Activated CD4-positive, alpha-beta T cell treated with anti-CD3 and anti-CD28 coated beads, Interleukin-2, amount 50 U/mL, for 16 hours (primary cell): ENCODE measurements at places on chromosomes 2 and 18.

GRCh38 chr2:202317080-202317857 lies 51.7 kb downstream of the NOP58 start:
- no peak for DNase-seq

GRCh38 chr2:183123959-183124221 lies 353 bp upstream of the NUP35 start:
- no peak for DNase-seq

DNA sequence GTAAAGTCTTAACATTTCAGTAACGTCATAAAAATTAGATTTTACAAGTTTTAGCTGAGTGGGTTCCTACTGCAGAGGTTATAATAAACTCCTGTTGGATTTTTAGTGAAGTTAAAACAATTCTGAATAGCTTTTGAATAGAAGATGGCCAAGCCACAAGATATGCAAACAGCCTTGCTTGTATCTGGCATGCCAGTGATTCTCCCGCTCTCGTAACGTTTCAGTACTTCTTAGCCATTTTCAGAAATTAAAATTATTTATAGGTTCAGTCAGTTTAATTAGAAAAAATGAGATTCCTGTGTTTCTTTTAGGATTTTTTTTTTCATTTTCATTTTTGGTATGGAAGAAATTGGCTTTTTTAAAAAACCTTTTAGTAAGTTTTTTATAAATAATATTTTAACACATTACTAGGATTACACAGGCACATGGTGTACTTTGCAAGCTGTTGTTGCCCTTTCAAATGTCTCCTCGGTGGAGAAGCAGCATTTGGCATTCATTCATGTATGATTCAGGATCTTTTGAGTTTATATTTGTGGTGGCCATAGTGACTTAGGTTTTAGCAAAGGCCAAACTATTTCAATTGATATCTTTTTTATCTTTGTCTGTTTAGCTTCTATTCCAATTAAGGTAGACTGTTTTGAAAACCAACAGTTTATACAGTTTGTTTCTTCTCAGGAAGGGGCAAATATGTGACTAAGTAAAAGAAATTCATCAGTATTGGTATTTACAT lies 30.6 kb upstream of the RND3 start:
- DNase-seq, result no peak

GRCh38 chr2:233084488-233084887 lies 24.3 kb downstream of the INPP5D start:
- DNase-seq, result peak; percentile 92

GRCh38 chr2:132909427-132909826 lies 239.4 kb upstream of the LYPD1 start:
- no peak for DNase-seq

DNA sequence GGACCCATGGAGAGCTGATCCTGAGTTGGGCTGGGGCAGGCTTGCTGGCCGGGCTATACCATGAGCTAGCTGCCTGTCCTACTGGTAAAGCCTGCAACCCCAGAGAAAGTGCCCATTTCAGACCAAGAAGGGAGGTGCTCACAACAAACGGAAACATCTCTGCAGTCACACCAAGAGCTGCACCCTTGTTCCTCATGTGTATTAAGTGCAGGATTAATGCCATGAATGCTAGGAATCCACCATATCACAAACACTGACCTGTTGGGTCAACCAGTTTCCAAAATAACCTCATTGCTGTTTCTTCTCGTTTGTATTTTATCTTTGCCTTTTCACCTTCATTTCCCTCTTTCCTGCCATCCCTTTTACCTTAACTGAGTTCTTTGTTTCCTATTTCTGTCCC lies 69.9 kb downstream of the AFF3 start:
- no peak for DNase-seq

GRCh38 chr2:39232141-39232540 lies 11.6 kb downstream of the CDKL4 start:
- DNase-seq, result no peak

DNA sequence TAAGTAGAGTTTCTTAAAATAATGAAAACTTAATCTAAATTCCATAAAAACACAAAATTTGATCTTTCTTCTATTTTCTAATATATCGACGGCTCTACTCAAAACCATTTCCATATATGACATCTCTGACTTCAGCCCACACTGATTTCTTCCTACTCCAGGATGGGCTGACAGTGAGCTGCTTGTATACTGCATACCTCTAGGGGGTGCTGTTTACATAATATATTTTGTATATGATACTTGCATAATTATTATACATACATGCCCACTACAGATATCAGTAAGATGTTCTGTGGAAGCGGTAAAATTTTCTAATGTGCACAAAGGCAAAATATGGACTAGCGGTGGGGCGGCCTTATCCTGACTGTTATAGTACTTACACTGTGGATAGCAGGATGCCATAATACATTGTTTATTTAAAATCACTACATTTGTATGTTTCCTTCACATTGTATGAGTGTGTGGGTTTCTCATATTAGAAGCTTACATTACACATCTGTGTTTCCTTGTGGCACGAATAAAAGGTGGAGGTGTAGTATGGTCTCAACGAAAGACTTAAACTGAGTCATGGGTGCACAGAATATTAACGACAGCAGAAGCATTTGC lies 66.1 kb upstream of the NXPH2 start:
- peak; percentile 52 for DNase-seq

- DNase-seq, result no peak
Observed at GRCh38 chr2:44793322-44793870, 148.1 kb upstream of the SIX3 start.

DNA sequence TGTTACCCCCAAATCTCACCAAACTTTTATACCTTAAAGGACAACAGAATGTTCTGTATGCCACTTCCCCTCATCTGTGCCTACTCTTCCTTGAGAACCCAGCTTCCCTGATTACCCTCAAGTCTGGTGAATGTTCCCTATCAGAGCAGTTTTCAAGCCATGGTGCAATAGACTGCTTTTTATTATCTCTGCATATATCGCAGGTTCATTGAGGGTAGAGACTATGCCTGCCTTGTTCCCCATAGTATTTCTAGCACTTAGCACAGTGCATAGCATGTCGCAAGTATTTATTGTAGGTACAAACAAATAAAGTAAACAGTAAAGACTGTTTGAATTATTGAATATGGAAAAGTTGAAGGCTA lies 146.6 kb downstream of the HAUS1 start:
- DNase-seq, result no peak

GRCh38 chr2:238228700-238229099 lies 11.1 kb downstream of the HES6 start:
- no peak for DNase-seq

- no peak for DNase-seq
Observed at GRCh38 chr18:2302012-2302411, 269.3 kb downstream of the METTL4 start.

DNA sequence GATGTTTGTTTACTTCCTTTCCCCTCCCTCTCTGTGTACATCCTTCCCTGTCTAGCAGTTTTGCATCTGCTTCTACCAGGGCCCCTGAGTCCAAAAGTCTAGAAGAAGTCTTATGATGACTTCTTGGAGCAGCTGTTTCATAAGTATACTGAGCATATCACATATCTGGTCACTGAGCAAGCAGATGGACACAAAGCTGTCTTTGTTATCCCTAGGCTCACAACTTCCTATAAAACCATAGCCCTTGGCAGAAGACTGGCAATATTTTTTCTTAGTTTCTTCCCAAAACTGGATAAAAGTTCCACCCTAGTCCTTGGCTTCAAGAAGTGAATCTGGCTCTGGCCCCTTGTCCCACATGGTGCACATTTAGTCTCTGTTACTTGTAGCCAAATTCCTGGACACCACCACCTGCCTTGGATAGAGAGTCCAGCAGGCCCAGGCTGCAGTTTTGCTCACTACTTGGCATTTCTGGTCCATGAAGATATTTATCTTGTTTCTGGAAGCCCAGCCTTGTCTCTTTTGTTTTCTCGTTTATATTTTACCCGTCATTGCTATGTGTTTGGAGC lies 22.5 kb downstream of the THOC1 start:
- DNase-seq, result no peak

GRCh38 chr18:50313031-50313607 lies 25.6 kb upstream of the CXXC1 start:
- DNase-seq, result no peak

- DNase-seq, result no peak
Observed at GRCh38 chr2:149487189-149487588, 100.4 kb downstream of the MMADHC start.

DNA sequence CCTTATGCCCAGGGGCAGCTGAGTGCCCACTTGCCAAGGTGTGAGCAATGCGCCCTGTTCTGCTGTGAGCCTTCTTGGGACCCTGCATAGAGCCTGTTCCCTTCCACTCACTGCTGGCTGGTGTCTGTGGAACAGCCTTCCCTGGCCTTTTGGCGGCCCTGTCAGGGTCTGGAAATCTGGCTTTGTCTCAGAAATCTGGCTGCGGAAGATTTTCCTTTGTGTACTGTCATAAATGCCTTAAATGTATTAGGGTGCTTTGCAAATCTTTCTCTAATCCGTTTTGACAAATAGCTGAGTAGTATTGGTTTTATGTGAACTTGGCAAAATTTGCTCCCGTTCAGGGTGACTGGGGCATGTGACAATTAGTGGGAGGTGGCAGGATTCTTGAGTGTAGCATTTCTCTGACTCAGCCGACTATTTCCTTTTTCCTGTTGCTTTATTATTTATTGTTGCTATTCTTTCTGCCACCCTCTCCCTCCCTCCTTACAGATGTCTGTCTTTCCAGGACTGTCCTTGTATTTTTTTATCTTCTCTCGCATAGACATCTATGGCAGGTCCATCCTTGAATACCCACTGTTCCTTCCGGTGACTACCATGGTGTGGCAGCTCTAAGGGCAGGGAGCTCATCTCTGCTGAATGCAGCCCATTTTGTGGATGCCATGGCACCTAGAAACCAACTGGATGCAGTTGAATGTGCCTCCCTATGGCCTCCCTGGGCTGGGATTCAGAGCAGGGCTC lies 41.8 kb downstream of the LDLRAD4 start:
- no peak for DNase-seq

GRCh38 chr2:81324046-81324445 lies 1019.5 kb upstream of the LRRTM1 start:
- DNase-seq, result no peak

GRCh38 chr2:196783431-196784094 lies 15.9 kb downstream of the GTF3C3 start:
- peak; percentile 48 for DNase-seq

- no peak for DNase-seq
Observed at GRCh38 chr18:4455113-4455811, at the start of gene DLGAP1. Gene DLGAP1, minus strand, starts transcription at chr18:4455307.

GRCh38 chr2:112623913-112624777 lies 21.6 kb upstream of the SLC20A1 start:
- peak; percentile 83 for DNase-seq

DNA sequence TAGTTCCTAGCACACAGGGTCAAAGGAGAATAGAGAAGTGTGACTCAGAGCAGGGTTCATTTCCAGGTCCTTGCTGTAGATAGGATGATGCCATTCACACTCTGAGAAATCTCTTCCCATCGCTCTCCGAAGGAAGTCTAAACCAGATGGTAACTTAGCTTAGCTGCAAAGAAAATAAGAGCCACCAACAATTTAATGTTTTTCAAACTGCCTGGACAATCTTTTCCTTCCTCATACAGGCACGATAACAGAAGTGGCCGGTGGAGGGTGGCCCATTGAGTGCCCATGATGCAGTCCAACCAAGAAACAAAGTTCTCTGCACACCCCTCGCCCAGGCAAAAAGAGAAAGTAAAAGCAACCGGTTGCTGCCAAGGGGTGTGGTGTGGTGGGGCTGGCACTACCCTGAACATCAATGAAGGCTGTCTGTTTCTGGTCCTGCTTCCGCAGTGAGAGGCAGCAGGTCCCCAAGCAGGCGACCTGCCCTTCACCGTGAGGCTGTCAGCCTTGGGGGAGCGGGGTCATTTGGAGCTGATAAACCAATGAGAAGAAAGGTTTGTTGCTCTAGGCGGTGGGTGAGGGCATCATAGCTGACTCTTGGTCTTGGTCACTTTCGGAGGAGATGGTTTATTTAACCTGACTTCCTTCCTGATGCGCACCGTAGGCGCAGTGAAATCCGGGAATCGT lies 105.6 kb upstream of the CD302 start:
- peak; percentile 76 for DNase-seq

GRCh38 chr2:190404487-190404886 lies 3.7 kb upstream of the MFSD6 start:
- DNase-seq, result peak; percentile 55

DNA sequence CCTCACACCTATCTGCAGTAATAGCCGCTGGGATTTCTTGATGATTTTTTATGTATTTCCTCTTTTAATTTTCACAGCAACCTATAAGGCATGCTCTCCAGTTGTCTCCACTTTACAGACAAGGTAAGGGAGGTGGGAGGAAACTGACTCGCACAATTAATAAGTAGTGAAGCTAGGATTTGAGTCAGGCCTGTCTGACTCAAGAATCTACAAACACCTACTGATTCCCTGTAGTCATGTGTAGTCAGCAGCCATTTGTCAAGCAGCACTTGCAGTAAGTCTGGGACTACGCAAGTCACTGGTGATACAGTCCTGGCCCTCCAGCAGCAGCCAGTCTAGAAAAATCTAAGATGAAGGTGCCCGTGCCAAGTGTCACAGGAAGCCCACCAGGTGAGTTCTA lies 193.6 kb upstream of the PKDCC start:
- DNase-seq, result peak; percentile 6

DNA sequence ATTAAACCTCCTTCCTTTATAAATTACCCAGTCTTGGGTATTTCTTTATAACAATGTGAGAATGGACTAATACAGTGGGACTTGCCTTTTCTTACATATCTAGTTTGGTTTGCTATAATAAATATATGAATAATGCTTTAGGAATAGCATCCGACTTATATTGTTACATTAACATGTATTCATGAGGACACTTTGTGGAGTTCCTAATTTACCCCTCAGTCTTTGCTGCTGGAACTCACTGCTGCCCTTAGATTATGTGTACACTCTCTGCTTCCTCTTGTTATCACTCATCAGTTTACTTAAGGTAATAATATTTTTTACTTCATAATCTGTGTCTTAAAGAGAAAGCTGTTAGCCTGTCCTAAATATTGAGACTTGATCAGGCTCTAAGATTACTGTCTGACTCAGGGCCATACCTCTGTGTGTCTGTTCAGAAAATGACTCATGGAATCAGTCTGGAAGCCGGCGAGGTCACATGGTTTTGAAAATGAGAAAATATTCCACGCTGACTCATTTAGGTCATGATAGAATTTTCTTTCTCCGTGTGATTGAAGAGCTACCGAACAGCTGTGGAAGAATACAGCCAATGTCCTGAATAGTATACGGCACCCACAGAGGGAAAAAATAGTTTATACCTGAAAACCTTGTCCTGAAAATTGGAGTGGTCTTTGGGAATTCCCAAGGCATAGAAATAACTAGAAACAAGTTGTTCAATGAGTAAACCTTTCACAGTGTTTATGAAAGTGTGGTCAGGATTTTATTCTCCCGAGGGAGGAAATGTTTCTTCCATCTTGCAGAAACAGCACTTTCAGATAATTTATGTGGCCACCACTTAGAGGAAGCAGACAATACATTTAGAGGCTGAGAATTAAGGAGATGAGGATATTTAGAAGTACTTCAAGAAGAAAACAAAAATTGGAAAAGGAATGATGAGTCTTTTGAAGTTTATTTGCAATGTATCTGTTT lies 156.4 kb downstream of the DSEL start:
- peak; percentile 72 for DNase-seq

GRCh38 chr18:35158728-35159450 lies 81.9 kb upstream of the ZNF397 start:
- peak; percentile 59 for DNase-seq
